Left lung (tissue), 14 donors: ENCODE measurements at places on chromosomes 12 and 14. TPM values are rescaled to one million over a fixed set of nuclear protein-coding genes. Genes with fewer than 3 reads are reported as not detected.

- no peaks in the 10 kb centered on the region for H3K27me3 ChIP-seq
- no peak for DNase-seq
- no peaks in the 10 kb centered on the region for H3K36me3 ChIP-seq
- no peak overlapping the region for H3K4me3 ChIP-seq
- no peak overlapping the region for H3K27ac ChIP-seq
Observed at GRCh38 chr12:49924628-49925246, 21.0 kb upstream of the FAIM2 start.

DNA sequence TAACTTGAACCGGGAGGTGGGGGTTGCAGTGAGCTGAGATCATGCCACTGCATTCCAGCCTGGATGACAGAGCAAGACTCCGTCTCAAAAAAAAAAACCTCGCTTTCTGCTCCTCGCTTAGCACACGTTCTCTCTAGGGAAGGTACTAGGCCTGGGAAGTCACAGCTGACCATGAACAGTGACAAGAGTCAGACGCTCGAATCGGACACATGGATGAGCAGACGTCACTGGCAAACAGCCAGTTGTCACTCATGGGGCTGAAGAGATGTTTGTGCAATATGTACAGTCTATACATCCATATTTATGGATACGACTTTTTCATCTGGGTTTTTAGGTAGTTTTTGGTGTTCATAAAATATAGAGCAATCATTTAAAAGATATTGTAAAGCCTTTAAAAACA, 19.4 kb downstream of the TCHP start:
- H3K4me1 ChIP-seq = no peaks in the 10 kb centered on the region
- no peaks in the 10 kb centered on the region for H3K27me3 ChIP-seq

GRCh38 chr12:110284597-110284996, 3.5 kb downstream of the ATP2A2 start:
- no peak for DNase-seq
- no peaks in the 10 kb centered on the region for H3K27me3 ChIP-seq
- H3K27ac ChIP-seq = no peak overlapping the region
- no peaks in the 10 kb centered on the region for H3K36me3 ChIP-seq
- no peak overlapping the region for H3K4me3 ChIP-seq

GRCh38 chr14:81315341-81315740, 84.8 kb downstream of the STON2 start:
- H3K27ac ChIP-seq = no peak overlapping the region
- H3K36me3 ChIP-seq = no peaks in the 10 kb centered on the region
- H3K27me3 ChIP-seq = no peaks in the 10 kb centered on the region
- peaks cover 10% of the 10 kb centered on the region for H3K4me1 ChIP-seq

The RITA1 gene
- 9.1 TPM for polyA plus RNA-seq

DNA sequence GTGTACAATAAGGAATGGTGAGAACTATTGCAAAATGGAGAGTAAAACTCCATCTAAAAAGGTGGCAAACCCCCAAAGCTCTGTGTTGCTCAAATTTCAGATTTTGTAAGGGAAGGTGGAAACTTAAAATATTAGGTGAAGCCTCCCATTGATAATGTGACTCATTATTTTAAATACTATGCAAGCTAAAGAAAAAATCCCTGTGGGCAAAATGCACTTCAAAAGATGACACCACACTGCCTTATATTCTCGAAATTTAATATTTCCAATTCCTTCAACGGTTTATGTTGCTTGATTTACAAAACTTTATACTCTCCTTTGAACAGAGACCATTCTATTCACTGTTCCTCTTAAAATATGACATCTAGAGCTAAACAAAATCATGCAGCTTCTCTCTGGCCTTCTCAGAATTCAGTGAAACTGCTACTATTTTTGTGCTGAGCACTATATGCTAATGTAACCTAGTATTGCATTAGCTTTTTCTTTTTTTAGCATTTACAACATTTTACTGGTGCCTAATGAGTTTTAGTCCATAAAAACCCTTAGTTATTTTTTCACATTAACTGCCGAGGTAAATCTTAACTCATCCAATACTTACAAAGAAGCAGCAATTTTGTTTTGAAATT, 297.7 kb downstream of the SYT1 start:
- no peak overlapping the region for H3K4me3 ChIP-seq
- no peaks in the 10 kb centered on the region for H3K27me3 ChIP-seq
- no peak for DNase-seq
- no peak overlapping the region for H3K27ac ChIP-seq
- H3K4me1 ChIP-seq = no peaks in the 10 kb centered on the region
- H3K36me3 ChIP-seq = no peaks in the 10 kb centered on the region

DNA sequence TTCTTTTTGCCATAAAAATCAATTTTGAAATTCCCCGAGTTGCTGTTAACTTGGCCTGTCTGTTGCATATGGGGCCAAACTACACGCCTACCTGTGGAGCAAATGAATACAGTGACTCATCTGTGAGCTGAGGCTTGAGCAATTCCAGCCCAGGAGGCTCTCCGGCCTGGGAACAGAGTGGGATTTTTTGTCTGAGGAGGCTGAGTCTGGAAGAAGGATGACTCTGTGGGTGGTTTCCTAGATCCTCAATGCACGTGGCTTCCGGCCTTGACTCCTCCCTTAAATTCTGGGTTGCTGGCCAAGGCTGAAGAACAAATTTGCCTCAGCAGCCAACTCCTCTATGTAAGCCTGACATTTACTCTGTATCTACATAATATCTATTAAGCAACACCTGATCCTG, 124.1 kb downstream of the SSPN start:
- no peaks in the 10 kb centered on the region for H3K4me1 ChIP-seq
- H3K36me3 ChIP-seq = no peaks in the 10 kb centered on the region
- no peak for DNase-seq
- no peak overlapping the region for H3K27ac ChIP-seq
- H3K4me3 ChIP-seq = no peak overlapping the region

DNA sequence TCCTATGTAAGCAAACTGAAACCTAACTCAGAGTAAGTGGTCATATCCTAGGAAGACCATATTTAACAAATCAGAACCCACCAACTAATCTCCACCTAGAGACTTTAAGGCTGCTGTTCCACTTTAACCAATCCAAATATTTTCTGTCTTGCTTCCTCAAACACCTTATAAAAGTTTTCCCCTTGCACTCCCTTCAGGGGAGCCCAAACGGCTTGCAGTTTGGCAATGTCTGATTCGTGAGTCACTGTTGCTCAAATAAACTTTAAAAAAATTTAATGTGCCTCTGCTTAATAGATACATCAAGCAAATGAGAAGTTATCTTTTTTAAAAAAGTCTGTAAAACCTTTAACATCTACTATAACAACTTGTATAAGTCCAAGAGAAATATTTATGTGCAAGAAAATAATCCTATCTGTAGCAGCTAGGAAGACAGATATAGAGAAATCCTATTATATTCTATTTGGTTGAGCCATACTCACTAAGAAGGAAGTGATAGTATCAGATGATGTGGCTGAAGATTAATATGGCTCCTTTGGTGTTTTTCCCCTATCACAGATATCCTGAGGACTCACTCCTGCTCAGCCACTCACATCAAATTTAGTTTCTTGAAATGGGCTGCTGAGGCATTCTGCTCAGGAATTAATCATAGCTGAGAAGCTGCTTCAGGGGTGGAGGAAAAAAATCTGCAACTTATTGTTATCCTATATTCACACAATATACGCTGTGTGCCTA, 65.1 kb upstream of the DUSP6 start:
- DNase-seq = peak; percentile 20
- H3K27ac ChIP-seq = peak overlapping the region; percentile 38
- H3K27me3 ChIP-seq = no peaks in the 10 kb centered on the region
- no peak overlapping the region for H3K4me3 ChIP-seq

DNA sequence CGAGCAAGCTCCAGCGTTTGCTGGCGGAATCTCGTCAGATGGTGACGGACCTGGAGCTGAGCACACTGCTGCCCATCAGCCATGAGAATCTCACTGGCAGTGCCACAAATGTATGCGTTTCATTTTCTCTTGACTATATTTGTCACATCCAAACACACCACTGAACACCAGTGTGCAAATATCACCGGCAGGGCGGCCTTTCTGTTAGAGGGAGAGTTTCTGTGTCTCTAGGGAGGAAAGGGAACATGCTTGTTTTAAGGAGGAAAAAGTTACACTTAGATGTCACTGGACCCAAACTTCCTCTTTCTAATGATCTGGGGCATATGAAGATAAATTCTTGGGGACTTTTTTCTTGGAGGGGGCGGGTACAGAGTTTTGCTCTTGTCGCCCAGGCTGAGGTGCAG, 21.9 kb upstream of the HIP1R start:
- no peak overlapping the region for H3K27ac ChIP-seq
- no peak overlapping the region for H3K4me3 ChIP-seq

DNA sequence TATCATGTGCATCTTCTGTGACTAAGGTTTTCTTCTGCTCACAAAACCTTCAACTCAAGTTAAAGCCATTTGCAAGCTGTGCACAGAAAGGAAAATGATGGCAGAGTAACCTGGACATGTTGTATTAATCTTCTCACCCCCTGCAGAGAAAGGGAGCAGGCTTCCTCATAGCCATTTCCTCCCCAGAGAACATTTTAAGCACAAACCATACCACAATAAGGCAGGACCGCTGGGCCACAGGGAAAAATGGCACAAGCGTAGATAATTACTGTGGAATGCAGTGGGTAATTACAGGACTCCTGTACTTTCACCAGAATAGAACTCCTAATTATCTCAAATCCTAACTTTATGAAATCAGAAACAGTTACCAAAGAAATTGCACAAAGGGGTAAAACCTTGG, 215.7 kb downstream of the KIF21A start:
- H3K27ac ChIP-seq = no peak overlapping the region
- no peak for DNase-seq
- no peak overlapping the region for H3K4me3 ChIP-seq
- no peaks in the 10 kb centered on the region for H3K27me3 ChIP-seq

The APOLD1 gene
- 7.5 TPM for polyA plus RNA-seq

- H3K36me3 ChIP-seq = no peaks in the 10 kb centered on the region
- H3K27ac ChIP-seq = no peak overlapping the region
- H3K4me3 ChIP-seq = no peak overlapping the region
- no peaks in the 10 kb centered on the region for H3K4me1 ChIP-seq
- no peaks in the 10 kb centered on the region for H3K27me3 ChIP-seq
Observed at GRCh38 chr12:104833756-104834155, 124.3 kb downstream of the SLC41A2 start.
